Heart left ventricle (tissue), 16 donors: ENCODE measurements at places on chromosomes 12 and 14. TPM values are rescaled to one million over a fixed set of nuclear protein-coding genes. Genes with fewer than 3 reads are reported as not detected.

ADIPOR2 gene
- polyA plus RNA-seq = 41.2 TPM

FBRSL1 gene
- 35.4 TPM for polyA plus RNA-seq

HEATR5A gene
- polyA plus RNA-seq = 42.3 TPM

TXNRD1 gene
- polyA plus RNA-seq = 206 TPM

SLC15A5 gene
- polyA plus RNA-seq = not detected

OR4E2 gene
- polyA plus RNA-seq = not detected

TOMM20L gene
- polyA plus RNA-seq = not detected

CCDC196 gene
- polyA plus RNA-seq = not detected

CNTN1 gene
- 0.04 TPM for polyA plus RNA-seq

FSCB gene
- polyA plus RNA-seq = not detected

KRT73 gene
- not detected for polyA plus RNA-seq

SLC16A7 gene
- 18.4 TPM for polyA plus RNA-seq

STAC3 gene
- 0.61 TPM for polyA plus RNA-seq

FAR2 gene
- 1.5 TPM for polyA plus RNA-seq

TTC8 gene
- polyA plus RNA-seq = 4.5 TPM

DPPA3 gene
- polyA plus RNA-seq = not detected

TSPAN8 gene
- 0.30 TPM for polyA plus RNA-seq

MYG1 gene
- polyA plus RNA-seq = 45.5 TPM

ARL1 gene
- 68.9 TPM for polyA plus RNA-seq

PTGER2 gene
- 0.27 TPM for polyA plus RNA-seq

KRT74 gene
- polyA plus RNA-seq = not detected

PPP1R13B gene
- 27.5 TPM for polyA plus RNA-seq

SERPINA5 gene
- 2.7 TPM for polyA plus RNA-seq

ZFHX2 gene
- polyA plus RNA-seq = 0.24 TPM

RERG gene
- 3.7 TPM for polyA plus RNA-seq
